Smooth muscle cell of the umbilical artery (primary cell): ENCODE measurements at places on chromosomes 3 and 15. TPM values are rescaled to one million over a fixed set of nuclear protein-coding genes. Genes with fewer than 3 reads are reported as not detected.

Gene CCDC51
- total RNA-seq: 19.6 and 20.1 TPM in 2 replicates

Gene MAGEL2
- 2.1 and 3.4 TPM in 2 replicates for total RNA-seq

Gene CDCP1
- 10.4 and 76.4 TPM in 2 replicates for total RNA-seq

Gene LRRIQ4
- not detected in 2 replicates for total RNA-seq

Gene CATSPER2
- 0.89 and 9.6 TPM in 2 replicates for total RNA-seq

Gene CCRL2
- not detected in 2 replicates for total RNA-seq

Gene QRICH1
- total RNA-seq: 41.0 and 55.7 TPM in 2 replicates

Gene NR1I2
- total RNA-seq: 0.14 TPM in 1 of 2 replicates, not detected in the other

Gene HYAL3
- 5.3 and 5.7 TPM in 2 replicates for total RNA-seq

Gene ZNF148
- 32.7 and 36.7 TPM in 2 replicates for total RNA-seq

Gene GATM
- 0.28 and 0.30 TPM in 2 replicates for total RNA-seq

Gene PP2D1
- not detected in 2 replicates for total RNA-seq

Gene NTRK3
- total RNA-seq: 1.2 and 3.2 TPM in 2 replicates

Gene CDHR4
- total RNA-seq: not detected in 2 replicates

Gene TMEM158
- total RNA-seq: 54.9 and 70.1 TPM in 2 replicates

Gene NSUN3
- total RNA-seq: 10.7 and 11.2 TPM in 2 replicates

Gene VPS39
- 56.7 and 63.8 TPM in 2 replicates for total RNA-seq

Gene C2CD4B
- not detected in 2 replicates for total RNA-seq

Gene NCEH1
- total RNA-seq: 12.2 and 33.2 TPM in 2 replicates

Gene CIDEC
- 0.09 TPM in 1 of 2 replicates, not detected in the other for total RNA-seq

Gene SSUH2
- 0.05 TPM in 1 of 2 replicates, not detected in the other for total RNA-seq

Gene KIF23
- total RNA-seq: 8.3 and 40.1 TPM in 2 replicates

Gene SPG21
- 67.6 and 69.8 TPM in 2 replicates for total RNA-seq

Gene SYNPR
- total RNA-seq: not detected in 2 replicates

Gene TRPM1
- not detected in 2 replicates for total RNA-seq

Gene C3orf70
- 0.23 and 1.5 TPM in 2 replicates for total RNA-seq

Gene TMEM108
- total RNA-seq: under 0.01 and 0.23 TPM in 2 replicates

Gene ADAMTSL3
- under 0.01 and 0.05 TPM in 2 replicates for total RNA-seq

Gene SENP8
- 1.8 and 1.9 TPM in 2 replicates for total RNA-seq

Gene KLHL6
- under 0.01 TPM in 2 replicates for total RNA-seq

Gene FSIP1
- total RNA-seq: 0.65 and 0.89 TPM in 2 replicates

Gene IQCH
- total RNA-seq: 4.2 and 4.7 TPM in 2 replicates

Gene LRRC49
- 19.0 and 28.2 TPM in 2 replicates for total RNA-seq

Gene SLC28A2
- not detected in 2 replicates for total RNA-seq

Gene RBP2
- total RNA-seq: not detected in 2 replicates

Gene PLCL2
- 2.4 and 5.4 TPM in 2 replicates for total RNA-seq

Gene STRA6
- total RNA-seq: 30.3 and 47.2 TPM in 2 replicates

Gene CEMIP
- total RNA-seq: 3.9 and 4.8 TPM in 2 replicates

Gene MB21D2
- total RNA-seq: 19.1 and 25.5 TPM in 2 replicates

Gene IGSF10
- total RNA-seq: 0.59 and 1.6 TPM in 2 replicates

Gene GABRB3
- 0.65 and 1.5 TPM in 2 replicates for total RNA-seq

Gene FRMD4B
- total RNA-seq: under 0.01 and 0.88 TPM in 2 replicates

Gene C15orf62
- under 0.01 and 0.05 TPM in 2 replicates for total RNA-seq

Gene PARP9
- total RNA-seq: 10.1 and 11.5 TPM in 2 replicates

Gene IQCF5
- not detected in 2 replicates for total RNA-seq
